ENCODE measurements at places on chromosomes 16 and 17. TPM values are rescaled to one million over a fixed set of nuclear protein-coding genes. Genes with fewer than 3 reads are reported as not detected.
A peak's percentile ranks its signal among the peaks of the same experiment; 100 is the strongest.

C17orf100 gene
- 0.63 TPM for total RNA-seq

PMFBP1 gene
- total RNA-seq: not detected

DNA sequence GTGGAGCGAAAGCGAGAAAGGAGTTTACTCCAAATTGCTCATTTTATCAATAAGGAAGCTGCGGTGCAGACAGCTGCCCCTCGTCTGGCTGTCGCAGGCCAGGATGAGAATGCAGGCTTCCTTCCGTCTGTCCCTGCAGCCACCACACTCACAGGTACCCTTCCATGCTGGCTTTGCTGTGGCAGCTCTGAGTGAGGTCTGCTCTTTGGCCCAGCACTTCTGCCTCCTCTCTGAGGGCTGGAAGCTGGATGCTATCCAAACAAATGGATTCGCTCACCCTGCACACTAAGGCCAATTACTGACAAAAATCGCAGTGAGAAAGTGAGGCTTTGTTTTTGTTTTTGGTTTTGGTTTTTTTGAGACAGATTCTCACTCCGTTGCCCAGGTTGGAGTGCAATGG lies 7.0 kb downstream of the ARMC7 start:
- 0 out of 2 replicates have a peak, but pooled peaks cover 7% of the 10 kb centered on the region for H3K4me1 ChIP-seq
- H3K27ac ChIP-seq: no peak overlapping the region
- no peaks in the 10 kb centered on the region for H3K36me3 ChIP-seq
- no peak overlapping the region for H3K4me3 ChIP-seq
- no peaks in the 10 kb centered on the region for H3K27me3 ChIP-seq

GRCh38 chr17:34527908-34528470 lies 51.4 kb upstream of the TMEM132E start:
- no peak overlapping the region for H3K27ac ChIP-seq
- no peak overlapping the region for H3K4me3 ChIP-seq
- DNase-seq: no peak
- no peaks in the 10 kb centered on the region for H3K36me3 ChIP-seq
- H3K27me3 ChIP-seq: peaks cover 15% of the 10 kb centered on the region

- H3K27me3 ChIP-seq: no peaks in the 10 kb centered on the region
- no peak overlapping the region for H3K4me3 ChIP-seq
- no peak overlapping the region for H3K27ac ChIP-seq
- peak; percentile 61 for DNase-seq
- peaks cover 70% of the 10 kb centered on the region for H3K36me3 ChIP-seq
- H3K4me1 ChIP-seq: no peaks in the 10 kb centered on the region
Measured at GRCh38 chr17:49407981-49408501, 6.6 kb downstream of the PHB1 start.

DNA sequence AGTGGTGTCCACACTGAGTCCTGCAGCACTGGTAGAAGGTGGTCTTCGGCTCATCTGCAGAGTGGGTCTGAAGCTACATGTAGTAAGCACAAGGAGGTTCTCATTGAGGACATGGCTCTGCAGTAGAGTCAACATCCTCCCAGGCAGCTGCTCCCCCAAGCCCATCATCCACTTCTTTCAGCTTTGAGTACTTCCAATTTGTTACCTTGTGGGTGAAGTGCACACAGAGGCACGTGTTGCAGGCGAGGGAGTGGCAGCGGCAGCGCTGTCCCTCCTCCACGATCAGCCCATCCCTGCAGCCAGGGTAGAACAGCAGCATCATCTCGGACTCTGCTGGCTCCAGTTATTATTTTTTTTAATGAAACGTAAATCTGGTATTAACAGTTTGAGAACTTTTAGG lies 1.8 kb upstream of the SSTR2 start:
- H3K27ac ChIP-seq: no peak overlapping the region
- peaks cover 10% of the 10 kb centered on the region for H3K4me1 ChIP-seq
- H3K27me3 ChIP-seq: peaks cover 59% of the 10 kb centered on the region
- no peak overlapping the region for H3K4me3 ChIP-seq
- DNase-seq: no peak
- H3K36me3 ChIP-seq: no peaks in the 10 kb centered on the region
